ENCODE measurements at places on chromosomes 3 and 15.

DNA sequence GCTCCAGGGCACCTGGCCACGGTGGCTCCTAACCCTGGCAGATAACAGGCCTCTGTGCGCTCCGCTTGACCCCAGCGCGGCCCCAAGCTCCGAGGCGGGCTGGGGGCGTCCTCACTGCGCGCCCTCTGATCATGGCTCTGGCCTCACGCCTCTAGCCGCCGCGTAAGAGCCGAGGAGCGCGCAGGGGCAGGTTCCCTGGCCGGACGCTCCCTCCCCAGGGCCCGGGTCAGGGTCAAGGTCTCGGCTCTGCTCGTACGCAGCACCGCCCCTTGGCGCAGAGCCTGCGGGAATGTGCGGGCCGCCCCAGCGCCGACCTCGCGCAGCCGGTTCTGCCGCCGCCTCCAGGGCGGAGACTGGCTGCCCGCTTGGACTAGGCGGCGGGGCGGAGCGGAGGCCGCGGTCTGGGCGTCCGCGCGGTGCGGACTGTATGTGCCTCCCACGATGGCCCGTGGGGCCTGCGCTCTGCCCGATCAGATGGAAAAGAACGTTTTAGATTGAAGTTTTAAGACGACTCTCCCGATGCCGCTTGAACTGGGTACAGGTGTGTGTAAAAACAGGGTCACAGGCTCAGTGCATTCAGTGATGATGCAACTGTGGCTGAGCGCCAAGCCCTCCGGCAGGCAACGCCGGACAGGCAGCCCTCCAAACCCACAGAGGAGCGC is 40.8 kb downstream of the CHST14 start:
- no peak for DNase-seq

DNA sequence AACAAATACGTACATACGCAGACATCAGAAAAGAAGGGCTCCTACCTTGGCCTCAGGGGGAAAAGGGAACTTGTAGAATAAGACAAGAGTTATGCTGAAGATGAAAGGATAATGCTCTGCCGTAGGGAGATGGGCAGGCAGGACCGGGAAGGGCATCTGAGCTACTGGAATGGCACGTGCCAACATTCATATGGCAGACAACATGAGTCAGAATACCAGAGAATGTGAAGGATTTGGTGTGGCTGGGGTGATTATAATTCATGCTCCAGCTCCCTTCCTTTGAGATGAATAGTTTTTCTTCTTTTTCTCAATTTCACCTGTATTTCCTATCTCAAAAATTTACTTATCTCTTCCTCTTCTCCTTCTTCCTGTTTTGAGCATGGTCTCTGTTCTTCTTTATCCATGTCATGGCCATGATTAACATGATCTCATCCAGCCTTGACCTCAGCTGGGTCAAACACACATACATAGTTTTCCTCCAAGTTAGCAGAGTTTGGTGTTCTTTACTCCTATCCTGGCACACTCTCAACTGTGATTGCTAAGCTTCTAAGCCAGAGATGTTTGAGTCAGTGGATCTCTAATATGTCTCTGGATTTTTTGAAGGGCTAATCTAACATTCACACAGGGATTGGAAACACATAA is 507.0 kb downstream of the FOXP1 start:
- DNase-seq: peak; percentile 75

DNA sequence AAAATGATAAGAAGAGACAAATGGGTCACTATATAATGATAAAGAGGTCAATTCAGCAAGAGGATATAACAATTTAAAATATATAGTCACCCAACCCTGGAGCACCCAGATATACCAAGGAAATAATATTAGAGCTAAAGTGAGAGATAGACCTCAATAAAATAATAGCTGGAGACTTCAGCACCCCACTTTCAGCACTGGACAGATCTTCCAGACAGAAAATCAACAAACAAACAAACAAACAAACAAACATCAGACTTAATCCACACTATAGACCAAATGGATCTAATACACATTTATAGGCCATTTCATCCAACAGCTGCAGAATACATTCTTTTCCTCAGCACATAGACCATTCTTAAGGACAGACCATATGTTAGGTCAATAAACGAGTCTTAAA is 79.4 kb downstream of the SENP7 start:
- no peak for DNase-seq

DNA sequence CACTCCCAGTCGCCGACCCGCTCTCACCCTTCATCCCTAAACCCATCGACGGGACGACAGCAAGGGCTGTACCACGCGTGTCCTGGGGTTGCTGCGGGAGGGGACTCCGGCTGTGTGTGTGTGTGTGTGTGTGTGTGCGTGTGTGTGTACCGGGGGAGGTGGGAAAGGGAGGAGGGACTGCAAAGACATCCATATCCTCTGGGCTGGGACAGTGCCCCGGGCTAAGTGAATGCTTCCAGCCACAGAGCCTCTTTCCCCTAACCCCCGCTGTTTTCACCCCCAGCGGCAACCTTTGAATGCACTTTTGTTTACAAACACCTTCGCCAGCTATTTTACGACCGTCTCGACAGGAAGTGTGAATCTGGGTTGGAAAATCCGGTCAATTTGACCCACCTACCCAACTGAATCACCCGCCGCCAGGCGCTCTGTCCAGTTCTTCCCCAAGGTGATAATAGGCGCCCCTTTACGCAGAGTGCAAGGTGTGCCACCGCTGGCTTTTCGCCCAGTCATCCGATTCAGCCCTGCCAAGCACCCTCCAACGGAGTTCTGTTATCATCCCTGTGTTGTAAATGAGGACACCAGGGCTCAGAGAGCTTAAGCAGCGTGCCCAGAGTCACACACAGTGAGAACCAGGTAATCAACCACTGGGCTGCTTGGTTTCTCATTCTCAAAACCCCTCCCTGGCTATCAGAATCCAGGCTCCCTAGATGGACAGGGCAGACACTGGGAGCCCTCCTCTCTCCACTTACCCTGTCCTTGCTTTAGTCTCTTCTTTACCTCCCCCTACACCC is 739 bp upstream of the AMOTL2 start:
- no peak for DNase-seq

- peak; percentile 13 for DNase-seq
Measured at GRCh38 chr15:75229191-75230015, 27.7 kb downstream of the C15orf39 start.

GRCh38 chr3:105503191-105503593 is 136.5 kb downstream of the ALCAM start:
- DNase-seq: no peak

- DNase-seq: peak; percentile 51
Measured at GRCh38 chr3:127775398-127776109, 46.8 kb downstream of the MGLL start.

DNA sequence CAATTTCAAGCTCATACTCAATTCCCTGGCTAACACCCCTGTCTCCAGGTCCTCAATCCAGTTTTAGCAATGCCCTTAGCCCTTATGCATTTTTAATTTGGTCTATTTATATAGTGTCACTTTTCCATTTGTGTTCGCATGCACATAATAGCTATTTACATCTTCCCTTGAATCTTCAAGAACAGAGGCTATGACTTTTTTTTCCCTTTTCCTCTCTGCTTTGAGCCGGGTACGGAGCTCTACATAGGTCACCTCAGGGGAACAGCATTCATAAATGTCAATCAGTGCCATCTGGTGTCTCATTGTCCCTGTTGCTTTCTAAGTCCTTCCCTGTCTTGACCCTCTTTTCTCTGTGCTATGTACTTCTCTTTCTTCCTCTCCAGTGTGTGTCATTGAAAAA is 26.5 kb upstream of the ACTC1 start:
- no peak for DNase-seq

DNA sequence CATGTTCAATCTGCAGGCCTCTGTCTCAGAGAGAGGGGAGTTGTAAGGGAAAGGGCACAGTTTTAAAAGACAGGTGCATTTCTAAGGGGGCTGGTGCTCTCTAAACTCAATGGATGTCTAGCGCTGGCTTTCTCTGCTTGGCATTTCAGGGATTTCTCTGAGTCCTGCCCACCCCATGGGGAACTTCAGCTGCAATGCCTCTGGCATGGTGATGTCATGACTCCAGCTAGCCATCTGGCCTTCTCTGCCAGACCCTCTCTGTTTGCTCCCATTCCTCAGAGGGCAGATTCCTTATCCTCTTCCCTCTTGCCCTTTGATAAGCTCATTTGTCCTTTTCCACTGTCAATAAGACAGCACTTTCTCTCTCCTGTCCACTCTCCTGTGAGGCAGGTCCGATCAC is 40.8 kb downstream of the RPLP1 start:
- no peak for DNase-seq

- no peak for DNase-seq
Measured at GRCh38 chr3:186642014-186642413, 1.8 kb downstream of the FETUB start.

DNA sequence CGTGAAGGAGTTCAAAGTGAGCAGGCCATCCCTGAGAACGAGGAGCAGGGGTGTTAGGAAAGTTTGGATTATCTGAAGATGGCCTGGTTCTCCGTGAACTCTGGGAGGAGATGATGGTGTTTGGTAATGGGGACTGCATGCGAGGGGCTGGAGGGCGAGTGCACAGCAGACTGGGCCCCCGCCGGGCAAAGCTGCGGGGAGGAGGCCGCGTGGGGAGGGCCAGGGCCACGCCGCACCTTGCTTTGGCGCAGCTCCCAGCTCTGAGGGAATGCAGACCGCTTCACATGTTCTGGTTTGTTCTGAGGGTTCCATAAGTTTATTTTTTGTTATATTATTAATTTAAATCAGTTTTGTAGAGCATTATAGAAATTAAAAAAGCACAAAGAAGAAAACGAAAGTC is 22.2 kb downstream of the SLC6A1 start:
- no peak for DNase-seq

GRCh38 chr15:62482785-62483429 is 317.8 kb upstream of the C2CD4B start:
- no peak for DNase-seq

DNA sequence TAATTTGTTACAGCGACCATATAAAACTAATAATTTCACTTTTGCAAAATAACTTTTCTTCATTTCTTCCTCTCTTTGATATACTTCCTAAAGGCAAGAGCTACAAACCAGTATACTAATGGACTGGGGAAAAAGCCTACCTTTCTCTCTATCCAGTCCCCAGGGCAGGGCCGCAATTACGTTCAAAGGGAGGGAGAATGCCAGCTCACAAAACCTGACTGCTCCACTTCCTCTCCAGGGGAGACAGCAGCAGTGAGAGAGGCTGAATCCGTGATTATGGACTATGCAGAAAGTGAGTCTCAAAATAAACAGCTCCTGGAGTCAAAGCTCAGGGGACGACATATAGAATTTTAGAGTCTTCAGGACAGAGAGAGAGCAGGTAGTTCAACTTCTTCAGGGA is 126.9 kb upstream of the HES1 start:
- no peak for DNase-seq

DNA sequence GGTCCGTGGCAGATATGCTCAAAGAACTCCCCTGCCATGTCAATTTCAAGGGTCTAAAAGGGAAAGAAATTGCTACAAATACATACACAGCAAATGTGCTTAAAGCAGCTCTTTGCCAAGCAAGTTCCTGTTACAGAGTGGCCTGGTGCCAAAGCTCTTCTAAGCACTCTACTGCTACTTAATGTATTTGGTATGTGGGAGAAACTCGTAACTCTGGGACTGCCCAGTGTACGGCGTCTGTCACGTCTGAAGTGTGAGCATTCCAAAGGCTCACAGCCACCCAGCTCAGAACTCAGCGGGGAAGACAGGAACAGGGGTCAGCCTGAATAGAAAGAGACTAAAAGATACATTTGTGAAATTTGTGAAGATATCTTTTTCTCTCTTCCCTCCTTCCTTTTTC is 54.6 kb downstream of the RBMS3 start:
- peak; percentile 94 for DNase-seq

DNA sequence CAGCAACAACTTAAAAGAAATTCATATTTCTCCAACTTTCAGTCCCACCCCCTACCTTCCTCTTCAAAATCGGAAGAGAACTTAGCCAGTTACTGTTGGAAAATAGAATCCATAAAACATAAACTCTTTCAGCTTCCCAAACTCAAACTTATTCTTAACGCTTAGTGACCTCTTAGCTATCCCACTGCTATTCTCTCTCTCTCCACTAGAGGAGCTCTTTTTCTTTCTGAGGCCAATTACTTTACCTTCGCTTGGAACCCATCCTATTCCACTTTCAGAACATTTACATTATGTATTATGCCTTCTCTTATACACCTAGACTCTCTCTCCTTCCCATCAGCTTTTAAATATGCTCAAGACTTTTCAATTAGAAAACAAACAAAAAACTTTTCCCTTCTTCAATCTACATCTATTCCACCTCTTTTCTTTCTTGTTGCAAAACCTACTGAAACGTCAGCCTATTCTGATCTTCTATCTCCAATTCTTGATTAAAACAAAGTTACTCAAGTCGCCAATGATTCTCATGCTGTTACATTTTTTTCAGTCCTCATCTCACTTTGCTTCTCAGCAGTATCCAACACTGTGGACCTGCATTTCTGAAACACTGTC is 13.4 kb upstream of the GHSR start:
- peak; percentile 6 for DNase-seq

- DNase-seq: no peak
Measured at GRCh38 chr15:83462953-83463433, 15.9 kb downstream of the SH3GL3 start.

GRCh38 chr3:146834917-146835316 is 229.8 kb upstream of the PLSCR5 start:
- peak; percentile 73 for DNase-seq

DNA sequence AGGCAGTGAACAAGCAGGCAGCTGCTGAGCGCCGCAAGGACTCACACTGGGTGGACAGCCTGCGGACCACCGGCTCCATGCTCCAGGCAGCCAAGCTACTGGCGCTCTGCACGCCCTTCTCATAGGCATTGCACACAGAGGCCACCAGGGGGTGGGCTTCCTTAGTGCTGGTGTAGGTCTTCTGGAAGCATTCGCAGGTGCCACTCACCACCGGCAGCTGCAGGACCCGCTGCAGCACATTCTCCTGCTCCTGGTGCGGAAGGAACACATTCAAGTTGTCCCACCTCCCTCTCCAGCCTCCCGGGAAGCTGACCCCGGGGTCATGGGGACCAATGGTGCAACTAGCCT is 6.0 kb downstream of the PLIN1 start:
- no peak for DNase-seq

Data from stromal cell of bone marrow (primary cell).